CD4-positive, alpha-beta T cell treated with Interleukin-12 subunit alpha and Interleukin-12 subunit beta, for 1 hour (primary cell): ENCODE measurements at places on chromosomes 3 and 15.

DNA sequence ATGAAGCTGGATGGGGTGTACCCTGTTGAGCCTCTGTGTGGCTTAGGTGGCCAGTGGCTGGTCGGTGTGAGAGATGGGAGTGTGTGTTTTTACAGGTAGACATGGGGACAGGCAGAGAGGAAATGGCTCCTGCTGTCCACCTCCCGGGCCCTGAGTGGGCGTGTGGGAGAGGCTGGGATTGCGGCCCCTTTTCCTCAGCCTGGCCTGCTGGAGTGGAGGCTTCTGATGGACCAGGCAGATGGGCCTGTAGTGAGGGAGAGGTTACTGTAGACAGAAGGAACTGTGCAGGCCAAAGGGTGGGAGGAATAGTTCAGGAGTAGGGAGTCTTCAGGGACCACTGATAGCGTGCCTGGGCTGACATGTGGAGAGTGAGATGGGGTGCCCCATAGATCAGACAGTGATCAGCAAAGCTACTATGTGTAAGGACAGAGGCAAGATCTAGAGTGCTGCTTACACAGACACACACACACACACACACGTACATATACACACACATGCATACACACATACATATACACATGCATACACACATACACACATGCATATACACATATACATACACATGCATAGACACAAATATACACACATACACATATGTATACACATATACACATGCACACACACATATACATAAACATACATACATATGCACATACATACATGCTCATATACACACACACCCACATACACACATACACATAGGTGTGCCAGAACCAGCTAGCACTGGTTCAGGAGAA, 26.4 kb downstream of the ACAA1 start:
- DNase-seq, result no peak

- no peak for DNase-seq
Observed at GRCh38 chr3:18586076-18586475, 160.9 kb upstream of the SATB1 start.

DNA sequence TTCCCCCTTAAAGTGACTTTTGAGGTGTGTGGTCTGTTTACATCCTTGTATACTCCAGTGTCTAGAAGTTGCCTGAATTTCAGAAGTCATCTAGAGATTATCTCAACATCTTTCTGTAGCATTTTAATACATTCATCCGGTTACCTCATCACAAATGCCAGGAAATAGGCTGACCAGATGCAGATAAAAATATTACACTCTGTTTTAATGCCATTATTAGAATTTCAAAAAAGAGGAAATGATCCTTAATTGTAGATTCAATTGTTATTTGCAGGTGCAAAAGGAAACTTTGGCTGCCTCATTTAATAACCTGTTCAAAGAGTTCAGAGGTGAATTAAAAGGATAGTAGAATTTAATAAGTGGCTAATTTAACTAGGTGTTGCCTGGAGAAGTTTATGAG, 290.9 kb downstream of the C3orf38 start:
- no peak for DNase-seq

DNA sequence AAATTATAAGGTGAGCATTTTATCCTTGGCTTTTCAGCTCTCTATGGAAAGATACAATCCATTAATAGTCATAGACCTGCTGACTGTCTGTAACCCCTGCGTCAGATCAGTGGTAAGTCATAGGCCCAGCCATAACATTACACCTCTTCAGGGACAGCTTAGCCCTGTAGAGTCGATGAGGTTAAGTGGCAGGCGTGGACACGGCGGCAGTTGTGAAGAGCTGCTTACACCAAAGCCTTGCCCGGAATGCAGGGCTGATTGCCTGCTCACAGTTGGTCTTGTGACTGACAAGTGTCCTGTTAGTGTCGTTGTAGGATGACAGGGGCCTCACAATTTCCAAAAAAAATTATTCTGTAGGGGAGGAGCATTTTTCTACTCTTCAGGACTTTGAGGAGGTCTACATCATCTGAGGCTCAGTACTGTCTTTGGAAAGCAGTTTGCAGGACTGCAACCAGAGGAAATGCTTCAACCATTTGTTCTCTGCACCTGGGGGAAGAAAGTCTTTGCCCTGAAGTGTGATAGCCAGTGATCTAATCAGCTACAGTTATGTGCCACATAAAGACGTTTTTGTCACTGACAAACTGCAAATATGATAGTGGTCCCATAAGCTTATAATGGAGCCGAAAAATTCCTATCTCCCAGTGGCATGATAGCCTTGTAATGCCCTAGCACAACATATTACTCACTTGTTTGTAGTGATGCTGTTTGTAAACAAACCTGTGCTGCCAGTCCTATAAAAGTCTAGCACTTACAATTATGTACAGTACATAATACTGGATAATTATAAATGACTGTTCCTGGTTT, 14.9 kb upstream of the SELENOT start:
- no peak for DNase-seq

DNA sequence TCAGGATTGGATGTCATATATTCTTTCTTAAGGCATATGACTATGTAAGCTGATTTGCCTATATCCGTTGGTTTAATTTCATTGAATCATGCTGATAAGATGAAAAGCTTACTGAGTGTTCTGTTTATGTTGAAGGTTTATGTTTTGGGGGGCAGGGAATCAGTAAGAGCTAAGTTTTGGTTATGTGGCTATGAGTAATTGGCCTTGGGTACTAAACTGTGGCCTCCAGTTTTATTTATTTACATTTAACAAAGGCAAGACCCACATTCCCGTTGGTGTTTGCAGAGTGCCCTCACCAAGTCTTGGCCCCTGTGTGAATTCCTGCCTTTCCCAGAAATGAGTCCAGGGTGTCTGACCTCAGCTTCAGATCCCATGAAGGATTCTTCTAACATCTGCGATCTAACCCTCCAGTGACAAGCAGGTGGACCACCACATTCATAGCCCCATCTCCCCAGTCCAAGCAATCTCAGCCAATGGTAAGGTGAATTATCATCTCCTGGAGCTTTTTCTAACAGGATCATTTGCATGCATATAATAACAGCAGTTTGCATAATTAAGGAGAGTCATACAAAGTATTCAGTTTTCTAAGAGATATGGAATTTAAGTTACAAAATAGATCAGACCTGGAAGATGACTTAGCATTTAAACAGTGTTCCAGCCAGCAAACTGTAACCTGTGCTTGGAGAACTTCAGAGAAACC, 27.4 kb downstream of the GLDN start:
- DNase-seq, result no peak

- no peak for DNase-seq
Observed at GRCh38 chr15:93829115-93829870, 402.1 kb upstream of the MCTP2 start.

- DNase-seq, result no peak
Observed at GRCh38 chr3:81352867-81353266, 408.6 kb downstream of the GBE1 start.

GRCh38 chr15:55360256-55360655, 41.2 kb downstream of the PIGB start:
- no peak for DNase-seq

GRCh38 chr3:189394599-189395121, 222.9 kb downstream of the TPRG1 start:
- no peak for DNase-seq

DNA sequence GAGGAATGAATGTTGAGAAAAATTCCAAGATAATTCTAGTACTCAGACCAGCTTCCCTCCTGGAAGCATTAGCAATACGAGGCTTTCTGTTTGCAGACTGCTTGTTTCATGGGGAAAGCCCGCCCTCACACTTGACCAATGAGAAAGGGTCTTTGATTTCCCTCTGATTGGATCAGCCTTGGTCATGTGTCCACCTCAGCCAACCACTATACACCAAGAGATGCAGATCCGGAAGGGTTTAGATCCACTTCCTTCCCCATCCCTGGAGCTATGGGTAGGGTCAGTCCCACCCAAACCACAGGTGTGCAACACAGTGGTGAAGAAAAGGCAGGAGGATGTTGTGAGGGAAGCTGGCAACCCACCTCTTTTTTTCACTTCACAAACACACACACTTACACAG, 154.7 kb downstream of the SV2B start:
- DNase-seq, result no peak

GRCh38 chr15:96333131-96334016, 2.9 kb downstream of the NR2F2 start:
- DNase-seq, result no peak
